Activated CD4-positive, alpha-beta T cell treated with anti-CD3 and anti-CD28 coated beads for 48 hours (primary cell): ENCODE measurements at places on chromosomes 6 and 20.

DNA sequence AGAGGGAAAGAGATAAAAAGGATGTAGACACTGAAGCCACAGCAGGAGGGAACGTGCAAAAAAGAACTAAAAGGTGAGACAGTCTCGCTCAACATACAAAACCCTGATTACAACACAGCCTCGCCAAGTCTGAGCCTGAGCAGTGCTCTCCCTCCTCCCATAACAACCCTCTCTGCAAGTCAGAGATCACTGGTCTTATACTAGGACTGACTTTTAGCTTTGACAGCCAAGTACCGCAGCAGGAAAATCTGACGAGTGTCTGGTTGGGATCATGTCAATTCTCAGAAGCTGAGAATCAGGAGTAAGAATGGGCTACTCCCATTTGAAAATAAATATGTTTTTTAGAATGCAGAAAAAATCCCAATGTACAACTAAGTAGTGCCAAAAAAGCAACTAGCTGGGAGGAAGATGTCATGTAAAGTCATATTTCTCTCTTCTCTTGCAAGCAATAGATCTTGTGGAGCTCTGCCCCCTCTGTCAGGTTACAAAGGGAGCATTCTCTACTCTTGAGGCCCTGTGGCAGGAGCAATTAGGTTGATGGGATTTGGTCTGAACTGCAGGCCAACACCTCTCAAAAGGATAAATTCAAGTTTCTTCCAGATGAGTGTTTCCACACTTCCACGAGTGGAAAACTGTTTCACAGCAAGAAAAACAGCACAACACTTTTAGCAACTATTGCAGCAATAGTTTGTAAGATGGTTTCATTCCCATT lies 118.9 kb upstream of the COL21A1 start:
- no peak for DNase-seq

- no peak for DNase-seq
Measured at GRCh38 chr20:10596710-10597121, 77.1 kb downstream of the JAG1 start.

- no peak for DNase-seq
Measured at GRCh38 chr6:69768664-69769063, 28.1 kb downstream of the LMBRD1 start.

DNA sequence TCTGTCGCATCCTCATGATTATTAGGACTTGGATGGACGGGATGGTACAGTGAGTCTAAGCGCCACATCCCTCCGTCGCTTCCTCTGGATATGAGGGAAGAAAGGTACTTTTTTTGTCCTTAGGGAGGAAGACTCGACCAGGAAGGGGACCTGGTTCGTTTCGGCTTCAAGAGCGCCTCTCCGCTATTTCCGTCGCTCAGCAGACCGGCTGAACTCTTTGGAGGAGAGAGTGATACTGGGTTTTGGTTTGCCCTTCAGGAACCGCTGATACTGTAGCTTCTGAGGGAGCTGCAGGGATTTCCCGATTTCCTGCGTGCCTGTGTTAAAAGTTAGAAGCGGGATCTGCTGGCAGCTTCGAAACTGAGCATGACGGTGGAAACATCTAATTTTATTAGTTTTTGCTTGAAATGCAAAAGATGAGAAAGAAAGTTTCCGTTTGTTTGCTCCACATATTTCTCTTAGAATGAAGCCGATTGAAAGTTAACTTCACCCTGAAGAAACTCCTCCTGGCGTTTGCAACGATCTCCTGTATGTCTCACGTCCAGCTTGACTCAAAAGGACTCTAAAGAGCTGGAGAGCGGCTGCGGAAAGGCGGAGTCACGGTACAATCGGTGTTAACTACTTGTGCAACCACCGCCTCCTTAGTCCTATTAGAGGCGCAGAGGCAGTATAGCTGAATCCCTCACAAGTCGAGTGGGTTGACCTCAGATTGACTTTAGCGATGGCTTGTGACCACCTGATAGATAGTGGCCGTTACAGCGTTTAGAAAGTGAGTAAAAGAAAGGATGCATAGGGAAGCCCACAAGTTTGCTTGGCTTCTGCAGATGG lies 129.4 kb downstream of the TRIM27 start:
- DNase-seq: peak; percentile 31

DNA sequence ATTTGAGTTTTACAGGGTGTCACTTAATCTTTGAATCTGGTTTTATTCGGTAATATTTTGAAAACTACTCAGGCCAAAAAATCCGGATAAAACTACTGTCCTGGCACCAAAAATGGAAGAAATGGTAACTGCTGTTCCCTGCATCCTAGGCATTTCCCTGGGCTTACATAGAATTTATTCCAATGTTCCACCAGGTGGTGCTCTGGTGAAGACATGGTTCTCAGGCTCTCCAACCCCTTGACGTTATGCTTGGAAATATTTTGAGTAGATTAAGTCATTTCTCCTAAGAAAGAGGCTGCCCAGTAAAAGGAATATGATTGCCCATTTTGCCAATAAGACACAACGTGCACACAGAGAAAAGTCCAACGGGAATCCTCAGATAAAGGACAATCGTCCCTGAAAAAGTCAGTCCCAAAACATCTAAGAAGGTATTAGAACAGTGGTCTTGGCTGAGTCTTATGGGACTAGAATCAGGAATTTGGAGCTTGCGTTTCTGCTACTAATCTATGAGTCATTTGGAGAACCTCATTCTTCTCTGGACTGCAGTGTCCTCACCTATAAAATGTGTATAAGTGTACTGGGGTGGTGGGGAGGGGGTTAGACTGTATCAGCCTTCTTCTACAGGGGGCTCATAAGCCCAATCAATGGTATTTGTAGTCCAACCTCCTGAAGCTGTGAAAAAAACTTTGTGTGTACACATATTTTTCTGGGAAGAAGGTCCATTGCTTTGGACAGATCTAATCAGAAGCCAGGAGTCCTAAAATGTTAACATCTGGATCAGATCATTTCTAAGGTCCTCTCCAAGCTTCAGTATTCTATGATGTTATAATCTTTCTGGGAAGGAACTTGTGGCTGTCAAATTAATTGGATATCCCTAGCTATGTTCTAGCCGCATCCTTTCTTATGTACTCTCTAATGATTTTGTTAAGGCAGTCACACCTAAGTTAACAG lies 131.0 kb upstream of the BMP2 start:
- no peak for DNase-seq

GRCh38 chr20:32820698-32821377 lies 1.1 kb downstream of the MAPRE1 start:
- DNase-seq: no peak

DNA sequence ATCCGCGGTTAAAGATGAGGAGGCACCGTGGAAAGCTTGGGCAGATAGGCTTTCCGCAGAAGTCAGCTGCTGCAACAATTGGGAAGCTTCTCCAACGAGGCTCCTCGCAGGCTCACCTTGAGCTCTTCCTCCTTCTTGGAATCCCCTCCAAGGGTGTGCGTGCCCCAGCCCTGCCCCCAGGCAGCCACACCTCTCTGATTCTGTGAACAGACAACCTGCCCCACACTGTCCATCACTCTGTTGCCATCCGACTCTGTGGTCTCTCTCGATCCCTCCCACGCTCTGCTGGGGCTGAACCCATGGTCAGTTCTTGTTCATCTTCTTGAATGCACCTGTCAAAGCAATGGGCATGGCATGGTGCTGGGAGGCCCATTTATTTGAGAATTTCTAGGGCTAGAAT lies 31.5 kb downstream of the PACSIN1 start:
- DNase-seq: no peak

DNA sequence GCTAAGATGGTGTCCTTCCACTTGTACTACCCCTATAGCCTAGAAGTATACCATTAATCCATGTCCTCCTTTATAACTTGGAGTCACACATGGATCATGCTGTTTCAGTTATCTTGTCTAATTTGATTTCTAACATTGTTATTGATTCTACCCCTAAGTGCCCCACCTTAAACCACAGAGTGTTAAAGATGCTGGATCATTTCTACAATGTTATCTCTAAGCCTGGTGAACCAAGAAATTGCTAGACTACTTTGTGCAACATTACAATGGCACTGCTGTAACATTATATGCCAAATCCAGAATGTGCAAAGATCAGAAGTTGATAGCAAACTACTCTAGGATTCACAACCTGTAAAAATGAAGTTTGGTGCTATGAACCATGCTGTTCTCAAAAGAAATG lies 1.7 kb downstream of the CGA start:
- DNase-seq: no peak

DNA sequence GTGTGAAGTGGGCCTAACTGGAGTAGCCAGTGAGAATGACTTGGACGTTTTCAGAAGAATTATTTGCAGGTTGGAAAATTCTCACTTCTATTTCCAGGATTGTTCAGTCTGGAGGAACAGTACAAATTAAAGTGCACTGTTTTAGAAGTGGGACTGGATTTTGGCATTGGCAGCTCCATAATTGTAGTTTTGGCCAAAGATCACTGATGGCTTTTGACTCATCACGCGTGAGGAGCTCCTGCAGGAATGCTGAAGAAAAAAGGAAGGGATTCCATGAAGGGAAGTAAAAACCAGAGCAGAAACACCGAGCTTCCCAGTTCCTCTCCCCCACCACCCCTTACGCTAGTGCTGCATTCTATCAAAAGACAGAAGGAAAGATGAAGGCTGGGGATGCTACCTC lies 103.5 kb downstream of the JARID2 start:
- DNase-seq: no peak

- peak; percentile 49 for DNase-seq
Measured at GRCh38 chr20:62918147-62918546, 8.2 kb downstream of the DIDO1 start.

DNA sequence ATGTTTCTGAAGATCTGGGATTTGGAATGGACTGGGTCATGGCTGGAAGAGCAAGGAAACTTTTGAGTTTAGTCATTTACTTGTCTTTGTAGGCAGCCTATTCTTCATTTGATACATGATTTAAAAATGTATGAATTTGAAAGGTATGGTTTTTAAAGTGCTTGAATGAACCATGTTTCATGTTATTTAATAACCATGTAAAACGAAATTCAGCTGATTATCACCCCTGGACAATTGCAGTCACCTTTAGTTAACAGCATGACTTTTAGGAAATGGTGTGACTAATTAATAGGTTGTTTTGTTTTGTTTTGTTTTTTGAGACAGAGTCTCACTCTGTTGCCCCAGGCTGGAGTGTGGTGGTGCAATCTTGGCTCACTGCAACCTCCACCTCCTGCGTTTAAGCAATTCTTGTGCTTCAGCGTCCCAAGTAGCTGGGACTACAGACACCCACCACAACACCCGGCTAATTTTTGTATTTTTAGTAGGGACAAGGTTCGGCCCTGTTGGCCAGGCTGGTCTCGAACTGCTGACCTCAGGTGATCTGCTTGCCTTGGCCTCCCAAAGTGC lies 2.1 kb downstream of the STX11 start:
- DNase-seq: no peak

DNA sequence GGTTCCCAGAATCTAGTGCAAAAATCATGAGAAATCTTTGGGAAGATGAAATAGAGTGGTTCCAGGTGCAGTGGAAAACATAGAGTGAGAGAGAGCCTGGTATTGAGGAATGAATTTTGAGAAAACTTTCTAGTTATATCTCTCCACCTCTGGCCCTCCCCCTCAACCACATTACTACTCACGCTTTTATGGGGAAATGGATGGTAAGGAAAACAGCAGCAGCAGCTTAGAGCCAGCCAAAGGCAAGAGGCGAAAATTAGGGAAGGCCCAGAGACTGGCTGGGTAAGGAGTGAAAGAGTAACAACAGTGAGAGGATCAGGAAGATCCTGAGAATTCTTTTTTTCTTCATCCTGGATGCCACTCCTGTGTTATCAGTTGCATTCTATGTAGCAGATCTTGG lies 187.9 kb upstream of the ECI2 start:
- no peak for DNase-seq

DNA sequence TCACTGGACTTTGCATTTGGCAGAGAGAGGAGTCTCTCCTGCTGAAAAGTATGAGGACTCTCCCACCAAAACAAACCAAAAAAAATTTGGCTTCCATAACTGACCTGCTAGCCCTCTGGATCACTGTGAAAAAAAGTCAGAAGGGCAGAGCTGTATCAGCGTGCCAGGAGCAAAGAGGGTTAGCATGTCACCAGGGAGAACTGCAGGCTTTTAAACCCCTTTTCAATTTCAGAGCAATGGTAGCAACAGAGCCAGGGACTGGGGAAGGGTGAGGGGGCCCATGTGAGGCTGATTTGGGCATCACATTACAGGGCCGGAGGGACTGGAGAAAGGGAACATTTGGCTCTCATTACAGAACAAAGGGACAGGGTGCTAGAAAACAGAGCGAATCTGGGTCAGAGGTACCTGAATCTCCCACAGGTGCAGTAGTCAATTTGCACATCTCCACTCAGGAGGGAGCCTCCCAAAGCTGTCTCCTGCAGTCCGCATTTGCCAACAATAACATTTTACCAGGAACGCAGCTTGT lies 185.7 kb upstream of the EYA4 start:
- no peak for DNase-seq

- no peak for DNase-seq
Measured at GRCh38 chr6:105511639-105512038, 108.8 kb upstream of the PREP start.

DNA sequence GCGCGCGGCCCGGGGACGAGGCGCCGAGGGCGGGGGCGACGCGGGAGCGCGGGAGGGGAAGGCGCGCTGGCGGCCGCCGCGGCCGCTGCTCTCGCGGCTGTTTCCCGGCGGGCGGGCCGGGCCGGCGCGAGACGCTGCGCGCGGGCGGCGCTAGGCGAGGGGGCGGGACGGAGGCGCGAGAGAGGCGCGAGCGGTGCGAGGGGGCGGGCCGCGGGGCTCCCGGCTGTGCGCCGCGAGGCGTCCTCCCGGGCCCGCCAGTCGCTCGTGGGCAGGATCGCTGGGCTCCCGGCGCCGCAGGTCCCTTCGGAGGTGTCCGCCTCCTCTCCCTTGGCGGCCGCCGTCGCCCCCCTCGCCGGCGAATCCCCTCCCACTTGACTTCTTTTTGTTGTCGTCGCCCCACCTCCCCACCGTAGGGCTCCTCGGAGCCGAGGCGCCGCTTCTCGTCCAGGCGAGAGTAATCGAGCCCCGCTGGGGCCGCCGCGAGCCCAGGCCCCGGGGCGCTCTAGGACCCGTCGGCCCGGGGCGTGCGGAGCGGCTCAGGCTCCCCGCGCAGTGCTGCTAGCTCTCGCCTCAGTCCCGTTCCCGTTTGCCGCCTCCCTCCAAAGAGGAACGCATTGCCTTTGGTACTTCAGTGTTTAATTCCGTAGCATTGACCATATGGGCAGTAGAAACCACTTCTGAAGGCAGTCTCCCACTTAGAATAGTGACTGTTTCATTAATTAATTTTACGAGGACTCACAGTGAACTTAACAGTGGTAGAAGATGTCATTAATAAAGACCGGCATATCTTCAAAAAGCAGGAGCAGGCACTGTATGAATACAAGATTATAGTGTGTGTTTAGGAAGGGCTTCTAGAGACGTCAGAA lies at the start of gene RANBP9:
Gene RANBP9 (minus strand): TSS at position 103 of the 866 bp plus-strand sequence. CDS start 330 bp downstream, outside the sequence.
- DNase-seq: peak; percentile 88

DNA sequence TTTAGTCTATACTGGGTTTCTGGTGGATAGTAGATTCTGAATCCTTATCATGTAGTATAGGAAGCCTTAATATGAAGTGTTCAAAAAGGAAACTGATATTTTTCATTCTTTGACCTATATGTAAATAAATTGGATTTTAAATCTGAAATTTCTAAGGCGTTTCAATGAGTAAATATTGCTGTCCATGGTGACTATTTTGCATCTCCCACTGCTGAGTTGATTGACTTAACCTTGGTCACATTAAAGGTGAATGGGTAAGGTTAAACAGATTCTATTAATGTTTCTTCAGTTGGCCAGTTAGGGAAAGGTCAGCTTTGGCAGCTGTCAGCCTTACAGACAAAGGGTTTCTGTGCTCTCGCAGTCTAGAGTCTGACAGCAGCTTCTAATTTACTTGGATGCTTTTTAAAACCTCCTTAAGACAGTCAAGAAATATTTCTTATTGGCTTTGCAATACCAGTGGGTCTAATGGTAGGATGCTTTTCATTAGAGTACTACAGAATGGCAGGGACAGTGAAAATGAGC lies 24.8 kb downstream of the PRIM2 start:
- no peak for DNase-seq

- no peak for DNase-seq
Measured at GRCh38 chr6:129865013-129865412, 3.9 kb upstream of the TMEM244 start.
